ENCODE measurements at places on chromosomes 3 and 15.

GRCh38 chr3:50162034-50162883, 7.1 kb downstream of the SEMA3F start:
- DNase-seq: no peak

GRCh38 chr3:47133641-47134040, 30.3 kb downstream of the SETD2 start:
- DNase-seq: no peak

DNA sequence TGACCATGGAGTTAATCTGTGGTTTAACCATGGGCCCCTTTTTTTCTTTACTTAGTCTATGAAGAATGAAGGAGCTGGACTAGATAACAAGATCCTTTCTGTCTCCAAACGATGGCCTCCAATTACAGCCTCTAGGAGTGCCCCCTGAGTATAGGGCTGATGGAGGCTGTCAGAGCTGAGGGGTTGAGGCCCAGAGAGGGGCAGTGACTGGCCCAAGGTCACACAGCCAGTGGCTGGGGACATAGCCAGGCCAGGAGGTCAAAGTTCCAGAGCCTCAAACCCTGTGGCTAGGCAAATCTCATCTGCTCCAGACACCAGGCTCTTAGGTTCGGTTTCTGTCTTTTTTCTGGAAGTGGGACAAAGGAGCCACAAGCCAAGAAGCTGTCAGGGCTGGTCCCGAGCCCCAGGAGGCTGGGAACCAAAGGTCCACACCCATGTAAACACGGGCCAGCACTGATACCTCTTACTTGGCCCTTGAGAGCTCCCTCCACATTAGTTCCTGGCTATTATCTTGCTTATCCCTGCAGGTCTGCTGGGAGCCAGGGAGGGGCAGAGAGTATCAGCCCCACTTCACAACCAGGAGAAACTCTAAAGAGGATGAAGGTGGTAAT, 10.3 kb downstream of the RHOV start:
- DNase-seq: no peak

DNA sequence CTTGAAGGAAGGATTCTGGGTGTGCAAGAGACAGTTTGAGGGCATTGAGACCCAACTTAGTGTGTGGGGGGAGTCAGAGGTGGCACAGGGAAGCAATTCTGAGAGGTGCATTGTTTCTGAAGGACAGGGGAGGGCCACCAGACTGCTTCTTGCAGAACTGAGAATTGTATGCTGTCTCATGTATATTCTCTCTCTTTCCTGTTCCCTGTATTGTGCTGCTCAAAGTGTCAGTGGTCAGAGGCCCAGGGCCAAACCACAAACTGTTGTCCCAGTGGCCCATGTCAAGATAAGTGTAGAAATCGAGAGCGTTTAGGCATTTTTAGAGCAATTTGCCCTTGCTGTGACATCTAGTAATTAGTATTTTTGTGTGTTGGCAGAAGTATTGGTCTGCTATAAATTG, 567.1 kb downstream of the EDEM1 start:
- peak; percentile 67 for DNase-seq

- DNase-seq: no peak
Observed at GRCh38 chr3:126858887-126859286, 124.0 kb upstream of the PLXNA1 start.

GRCh38 chr15:90956274-90957030, 1.8 kb downstream of the RCCD1 start:
- peak; percentile 39 for DNase-seq

- no peak for DNase-seq
Observed at GRCh38 chr3:110743202-110743601, 328.4 kb upstream of the NECTIN3 start.

DNA sequence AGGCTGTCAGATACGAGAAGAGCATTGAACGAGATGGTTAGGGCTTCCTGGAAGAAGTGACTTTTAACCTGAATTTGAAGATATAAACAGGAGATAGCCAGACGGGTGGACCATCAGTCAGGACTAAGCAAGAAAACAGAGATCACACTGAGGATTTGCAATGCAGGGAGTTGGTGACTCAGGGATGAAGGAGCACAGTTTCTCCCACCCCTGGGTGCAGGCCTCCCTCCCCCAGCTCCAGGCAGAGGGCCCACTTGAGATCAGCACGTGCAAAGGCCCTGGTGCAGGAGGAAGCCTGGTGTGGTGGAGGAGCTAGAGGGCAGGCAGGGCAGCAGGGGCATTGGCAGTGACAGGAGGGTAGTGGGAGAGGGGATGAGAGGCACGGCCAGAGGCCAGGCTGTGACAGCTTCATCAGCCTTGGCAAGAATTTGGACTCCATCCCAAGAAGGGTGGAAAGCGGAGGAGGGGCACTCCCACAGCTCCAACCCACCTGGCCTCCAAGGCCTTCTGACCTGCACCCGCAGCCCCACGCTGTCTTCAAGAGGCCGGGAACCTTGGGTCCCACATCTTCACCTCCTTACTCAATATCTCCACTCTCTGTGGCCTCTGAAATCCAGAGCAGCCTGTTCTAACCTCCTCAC, 8.7 kb upstream of the PCSK6 start:
- DNase-seq: peak; percentile 48

DNA sequence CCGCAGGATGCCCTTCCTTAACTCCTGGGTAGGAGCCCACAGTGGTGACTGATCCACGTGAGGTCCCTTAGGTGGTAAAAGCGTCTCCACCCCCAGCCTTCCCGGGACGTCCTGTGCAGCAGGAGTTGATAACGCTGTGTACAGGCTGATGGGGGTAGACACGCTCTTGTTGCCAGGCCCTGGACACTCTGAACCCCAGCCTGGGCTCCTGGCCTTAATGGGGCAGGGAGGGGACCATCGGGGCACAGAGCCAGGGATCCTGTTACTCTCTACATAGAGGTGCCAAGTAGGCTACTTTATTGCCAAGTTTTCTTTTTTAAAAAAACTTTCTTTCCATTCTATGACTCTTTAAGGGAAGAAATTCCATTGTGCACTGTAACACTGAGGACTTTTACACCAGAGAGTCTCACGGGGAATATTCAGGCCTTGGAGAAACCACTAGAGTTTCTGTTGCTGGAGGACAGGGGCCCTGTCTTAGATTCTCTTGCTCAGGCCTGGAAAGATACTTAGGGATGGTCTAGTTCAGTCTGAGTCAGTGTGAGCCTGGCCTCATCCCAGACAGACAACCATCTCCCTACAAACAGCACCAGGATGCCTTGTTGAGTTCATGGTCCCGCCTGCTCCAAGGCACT, 104.3 kb upstream of the RNU6-1 start:
- DNase-seq: no peak

DNA sequence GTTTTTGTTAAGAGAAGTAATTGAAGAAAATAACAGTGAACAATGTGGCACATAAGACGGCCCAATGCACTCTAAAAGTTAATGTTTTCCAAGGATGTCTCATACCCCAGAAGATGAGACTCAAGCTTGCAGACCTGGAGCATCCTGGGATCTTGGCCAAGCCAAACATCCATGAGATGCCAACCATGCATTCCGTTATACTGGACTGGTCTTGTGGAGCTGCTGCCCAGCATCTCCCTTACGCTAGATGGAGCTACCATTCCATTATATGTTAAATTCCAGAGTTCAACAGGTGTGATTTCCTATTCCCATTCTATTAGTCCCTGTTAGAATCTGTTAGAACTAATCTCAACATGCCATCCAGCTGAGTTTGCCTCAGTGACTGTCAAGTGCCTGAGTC, 181.8 kb downstream of the PDCD6IP start:
- DNase-seq: no peak

DNA sequence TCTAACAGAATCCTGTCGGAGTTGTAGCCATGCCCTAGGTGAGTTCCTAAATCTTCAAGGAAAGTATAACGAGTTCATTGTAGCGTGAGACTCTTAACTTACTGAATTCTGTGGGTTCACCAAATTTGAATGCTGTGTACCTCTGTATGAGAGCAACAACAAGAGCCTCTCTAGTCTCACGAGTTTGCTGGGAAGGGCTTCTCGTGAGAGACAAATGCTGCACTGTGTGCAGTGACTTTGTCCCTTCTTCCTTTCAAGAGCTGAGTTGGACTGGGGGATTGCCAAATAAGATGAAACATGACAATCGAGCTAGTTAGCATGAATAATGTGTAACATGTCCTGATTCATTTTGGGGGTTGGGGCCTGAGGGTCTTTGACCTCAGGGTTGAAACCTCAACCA, 32.2 kb downstream of the KAT2B start:
- no peak for DNase-seq

GRCh38 chr15:66483131-66483566, 14.4 kb downstream of the SNAPC5 start:
- DNase-seq: no peak

DNA sequence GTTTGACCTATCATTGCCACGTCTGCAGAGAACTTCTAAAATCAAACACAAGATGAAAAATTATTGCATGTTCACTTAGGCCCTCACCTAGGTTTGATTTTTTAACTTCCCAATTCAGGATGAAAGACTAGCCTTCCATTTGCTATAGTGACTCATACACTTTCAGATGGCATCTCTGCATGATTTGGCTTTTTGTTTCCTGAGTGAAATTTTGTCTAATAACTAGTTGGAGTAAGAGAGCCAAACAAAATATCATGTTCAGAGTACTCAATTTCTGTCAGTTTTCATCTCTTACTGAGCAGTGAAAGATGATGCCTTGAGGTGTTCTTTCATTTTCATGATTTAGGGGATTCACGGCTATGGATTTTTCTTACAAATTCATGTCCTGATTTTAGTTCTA, 122.9 kb downstream of the NSUN3 start:
- no peak for DNase-seq

GRCh38 chr15:70627322-70627721, 136.0 kb downstream of the UACA start:
- no peak for DNase-seq

- DNase-seq: no peak
Observed at GRCh38 chr3:161781381-161781780, 284.8 kb downstream of the OTOL1 start.

- DNase-seq: no peak
Observed at GRCh38 chr3:58746758-58747157, 80.2 kb upstream of the FAM3D start.

DNA sequence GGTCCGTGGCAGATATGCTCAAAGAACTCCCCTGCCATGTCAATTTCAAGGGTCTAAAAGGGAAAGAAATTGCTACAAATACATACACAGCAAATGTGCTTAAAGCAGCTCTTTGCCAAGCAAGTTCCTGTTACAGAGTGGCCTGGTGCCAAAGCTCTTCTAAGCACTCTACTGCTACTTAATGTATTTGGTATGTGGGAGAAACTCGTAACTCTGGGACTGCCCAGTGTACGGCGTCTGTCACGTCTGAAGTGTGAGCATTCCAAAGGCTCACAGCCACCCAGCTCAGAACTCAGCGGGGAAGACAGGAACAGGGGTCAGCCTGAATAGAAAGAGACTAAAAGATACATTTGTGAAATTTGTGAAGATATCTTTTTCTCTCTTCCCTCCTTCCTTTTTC, 54.6 kb downstream of the RBMS3 start:
- DNase-seq: no peak

DNA sequence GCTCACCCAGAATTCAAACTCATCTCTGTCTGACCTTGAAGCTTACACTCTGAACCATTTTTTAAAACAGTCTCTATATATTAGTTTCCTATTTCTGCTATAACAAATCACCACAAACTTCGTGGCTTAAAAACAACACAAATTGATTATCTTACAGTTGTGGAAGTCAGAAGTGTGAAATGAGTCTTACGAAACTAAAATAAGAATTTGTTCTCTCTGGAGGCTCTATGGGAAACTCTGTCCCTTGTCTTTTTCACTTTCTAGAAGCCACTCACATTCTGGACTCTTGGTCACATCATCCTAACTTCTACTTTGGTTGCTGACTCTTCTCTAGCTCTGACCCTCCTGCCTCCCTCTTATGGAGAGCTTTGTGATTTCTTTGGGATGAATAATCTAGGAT, 429.3 kb upstream of the THBS1 start:
- DNase-seq: no peak

DNA sequence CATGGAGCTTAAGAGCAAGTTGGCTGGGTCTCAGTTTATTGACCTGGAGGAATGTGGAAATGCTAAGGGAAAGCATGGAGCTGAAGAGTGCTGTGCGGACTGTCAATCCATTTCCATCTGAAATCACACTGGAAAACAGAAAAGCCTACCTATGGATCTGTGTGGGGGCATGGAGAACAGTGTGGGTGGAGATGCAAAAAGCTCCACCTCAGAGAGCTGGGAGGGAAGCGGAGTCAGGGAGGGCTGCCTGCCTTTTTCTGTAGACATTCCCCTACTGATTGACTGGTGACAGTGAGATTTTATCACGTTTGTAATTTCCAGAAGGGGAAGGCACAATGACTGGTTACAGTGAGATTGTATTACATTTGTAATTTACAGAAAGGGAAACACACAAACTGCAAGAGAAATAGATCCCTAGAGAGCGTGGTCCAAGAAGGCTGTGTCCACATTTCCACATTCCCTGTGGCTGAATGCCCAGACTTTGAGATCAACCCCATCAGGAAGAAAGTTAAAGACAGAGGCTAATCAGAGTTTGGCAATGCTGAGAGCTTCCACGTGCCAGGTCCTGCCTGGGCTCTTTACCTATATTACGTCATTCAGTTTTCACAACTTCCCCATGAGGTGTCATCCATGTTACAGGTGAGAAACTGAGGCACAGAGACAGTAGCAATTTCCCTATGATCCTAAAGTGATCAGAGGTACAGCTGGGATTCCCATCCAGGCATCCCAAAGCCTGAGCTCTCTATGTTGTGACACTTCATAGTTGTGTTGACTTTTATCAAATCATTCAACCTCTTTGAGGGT, 67.7 kb upstream of the NSMCE3 start:
- DNase-seq: no peak

DNA sequence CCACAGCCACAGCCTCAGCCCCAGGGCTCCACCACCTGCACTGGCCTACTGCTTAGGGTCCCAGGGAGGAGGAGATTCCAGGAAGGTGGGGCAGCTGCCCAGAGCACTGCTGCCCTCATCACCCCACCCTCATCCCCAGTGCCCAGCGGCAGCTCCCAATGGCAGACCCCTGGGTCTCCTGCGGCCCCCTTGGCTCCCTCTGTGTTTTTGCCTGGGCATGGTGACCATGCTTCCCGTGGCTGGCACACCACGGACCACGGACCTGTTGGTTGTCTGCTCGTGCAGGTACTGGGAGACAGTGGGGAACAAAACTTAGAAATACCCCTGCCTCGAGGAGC, 2.7 kb downstream of the CHST13 start:
- DNase-seq: no peak

GRCh38 chr3:43688245-43688650, 2.5 kb upstream of the ABHD5 start:
- DNase-seq: no peak

DNA sequence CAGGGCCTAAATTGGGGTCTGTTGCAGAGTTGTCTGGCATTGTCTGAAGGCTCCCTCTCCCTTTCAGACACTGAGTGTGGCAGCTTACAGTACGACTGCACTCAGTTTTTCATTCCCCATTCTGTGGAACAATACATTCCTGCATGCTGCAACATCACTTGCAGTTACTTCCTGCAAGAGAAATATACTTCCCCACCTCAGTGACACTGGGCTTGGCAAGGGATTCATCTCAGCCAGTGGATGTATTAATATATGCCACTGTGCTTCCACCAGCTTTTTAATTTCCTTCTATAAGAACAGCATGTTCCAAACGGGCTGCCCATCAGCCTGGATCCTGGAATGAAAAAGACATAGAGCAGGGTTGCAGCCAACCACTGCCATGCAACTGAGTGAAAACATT, 23.1 kb downstream of the B3GALNT1 start:
- DNase-seq: no peak

GRCh38 chr15:70345251-70346019, 247.7 kb upstream of the TLE3 start:
- no peak for DNase-seq
